ENCODE measurements at places on chromosomes 12 and 14.

- no peak for DNase-seq
Measured at GRCh38 chr14:61171727-61172126, 109.4 kb downstream of the TMEM30B start.

- DNase-seq = no peak
Measured at GRCh38 chr12:91211866-91212265, 29.2 kb upstream of the DCN start.

DNA sequence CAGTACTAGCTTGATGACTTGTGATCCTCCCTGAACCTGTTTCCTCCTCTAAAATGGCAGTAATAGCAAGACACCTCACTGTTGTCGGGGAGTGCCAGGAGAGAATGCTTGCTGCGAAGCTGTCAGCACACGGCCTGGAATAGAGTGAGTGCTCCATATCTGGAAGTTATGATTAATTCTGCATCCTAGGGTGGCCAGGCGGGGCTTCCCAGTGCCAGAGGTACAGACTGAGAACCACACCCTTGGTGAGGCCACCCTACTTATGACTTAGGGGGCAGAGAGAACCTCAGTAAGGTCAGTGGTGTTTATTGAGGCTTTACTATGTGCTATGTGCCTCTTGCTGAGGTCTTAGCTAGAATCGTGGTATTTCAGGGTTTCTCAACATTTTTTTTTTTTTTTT is 20.1 kb downstream of the MORN3 start:
- no peak for DNase-seq

DNA sequence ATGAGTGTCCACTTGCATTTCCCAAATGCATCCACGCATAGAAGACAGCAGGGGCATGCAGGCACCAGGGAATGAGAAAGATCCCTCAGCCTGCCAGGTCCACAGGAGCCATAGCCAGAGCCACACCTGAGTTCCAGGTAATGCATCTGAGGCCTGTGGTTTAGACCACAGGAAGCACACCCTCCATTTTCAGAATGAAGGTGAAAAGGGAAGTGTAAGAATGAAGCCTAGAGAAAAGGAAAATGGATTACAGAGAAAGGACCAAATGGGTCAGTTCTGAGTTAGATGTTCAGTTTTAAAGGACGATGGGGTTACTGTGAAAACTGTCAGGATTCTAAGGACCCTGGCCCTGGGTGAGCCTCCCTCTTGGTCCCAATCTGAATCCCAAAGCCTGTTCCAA is 1283.2 kb downstream of the TMEM121 start:
- no peak for DNase-seq

DNA sequence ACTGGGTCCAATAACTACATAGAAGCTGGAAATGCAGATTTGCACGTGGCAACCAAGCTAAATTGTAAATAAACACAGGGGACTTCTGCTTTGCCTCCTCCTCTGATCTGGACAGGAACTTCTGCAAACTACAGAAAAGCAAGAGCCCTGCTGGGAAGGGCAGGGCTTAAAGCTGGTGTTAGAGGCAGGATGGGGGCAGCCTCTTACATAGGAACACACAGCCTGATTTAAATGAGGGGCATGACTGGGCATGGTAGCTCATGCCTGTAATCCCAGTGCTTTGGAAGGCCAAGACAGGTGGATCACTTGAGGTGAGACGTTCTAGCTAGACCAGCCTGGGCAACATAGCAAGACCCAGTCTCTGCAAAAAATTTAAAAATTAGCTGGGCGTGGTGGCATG is 46.7 kb downstream of the ERH start:
- DNase-seq = no peak

DNA sequence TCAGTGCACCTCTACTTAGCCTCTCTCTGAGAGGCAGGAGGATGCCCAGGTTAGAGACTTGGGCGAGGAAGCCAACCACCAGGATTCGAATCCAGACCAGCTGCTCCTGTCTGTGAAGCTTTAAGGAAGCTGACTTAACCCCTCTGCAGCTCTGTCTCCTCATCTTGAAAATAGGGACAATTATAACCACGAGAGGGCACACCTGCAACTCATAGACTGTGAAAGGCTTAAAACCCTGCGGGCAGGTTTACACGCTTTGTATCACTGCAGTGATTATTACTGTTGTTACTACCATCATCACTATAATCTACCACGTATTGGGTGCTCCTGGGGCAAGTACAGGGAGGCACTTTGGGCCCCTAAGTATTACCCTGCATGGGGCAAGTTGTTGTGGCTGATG is 379.8 kb downstream of the VRK1 start:
- no peak for DNase-seq

DNA sequence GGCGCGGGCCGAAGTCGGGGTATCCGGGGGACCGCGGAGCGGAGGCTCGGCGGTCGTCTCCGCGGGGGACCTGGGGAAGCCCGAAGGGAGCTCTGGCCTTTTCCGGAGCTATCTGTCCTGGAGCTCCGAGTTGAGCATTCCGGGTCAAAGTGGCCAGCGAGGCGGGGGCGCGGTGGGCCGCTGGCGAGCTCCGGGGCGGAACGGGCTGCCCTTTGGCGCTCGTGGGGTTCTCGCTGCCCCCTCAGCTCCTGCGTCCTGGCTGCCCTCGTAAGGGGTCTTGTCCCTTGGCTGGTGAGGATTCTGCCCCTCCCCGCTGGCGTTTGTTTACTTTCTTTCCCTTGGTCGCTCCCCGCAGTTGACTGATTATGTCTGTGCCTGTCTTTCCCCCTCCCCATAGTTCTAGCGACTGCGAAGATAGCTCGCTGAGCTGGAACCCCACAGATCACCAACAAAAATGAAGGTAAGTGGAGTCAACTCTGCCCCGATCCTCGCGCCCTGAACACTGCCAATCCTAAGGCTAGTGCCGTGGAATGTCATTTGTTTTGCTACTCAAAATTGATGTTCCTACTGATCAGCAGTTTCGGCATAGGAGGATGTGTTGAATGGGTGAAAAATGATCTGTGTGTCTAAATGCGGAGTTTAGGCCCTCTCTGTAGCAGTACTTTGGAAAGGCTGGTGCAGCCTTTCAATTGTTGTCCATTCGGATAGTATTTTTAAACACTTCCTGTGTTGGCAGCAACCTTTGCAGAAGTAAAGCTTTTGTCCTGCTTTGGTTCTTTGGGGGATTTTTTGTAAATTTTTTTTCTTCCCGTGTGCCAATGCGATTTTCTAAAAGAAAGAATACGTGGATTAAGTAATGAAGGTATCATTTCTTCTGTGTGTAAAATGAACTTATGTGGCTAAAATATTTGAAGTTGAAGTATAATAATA is 1.3 kb downstream of the ARID4A start:
- DNase-seq = no peak

DNA sequence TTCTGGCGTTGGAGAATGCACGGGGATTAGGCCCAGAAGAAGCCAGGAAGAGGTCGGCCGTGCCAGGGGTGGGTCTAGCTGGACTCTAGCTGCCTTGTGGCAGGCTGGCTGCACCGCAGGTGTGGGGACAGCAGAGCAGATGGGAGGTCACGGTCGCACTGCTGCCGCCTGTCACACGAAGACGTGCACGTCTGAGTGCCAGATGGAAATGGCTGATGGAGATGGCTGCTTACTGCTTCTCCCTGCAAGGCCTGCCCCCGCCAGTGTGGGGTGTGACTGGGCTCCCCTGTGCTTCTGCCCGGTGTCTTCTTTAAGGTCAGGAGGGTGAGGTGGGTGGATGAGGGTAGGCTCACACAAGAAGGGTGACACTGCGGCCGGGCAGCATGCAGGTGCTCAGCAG is 79.0 kb downstream of the MOK start:
- DNase-seq = no peak

DNA sequence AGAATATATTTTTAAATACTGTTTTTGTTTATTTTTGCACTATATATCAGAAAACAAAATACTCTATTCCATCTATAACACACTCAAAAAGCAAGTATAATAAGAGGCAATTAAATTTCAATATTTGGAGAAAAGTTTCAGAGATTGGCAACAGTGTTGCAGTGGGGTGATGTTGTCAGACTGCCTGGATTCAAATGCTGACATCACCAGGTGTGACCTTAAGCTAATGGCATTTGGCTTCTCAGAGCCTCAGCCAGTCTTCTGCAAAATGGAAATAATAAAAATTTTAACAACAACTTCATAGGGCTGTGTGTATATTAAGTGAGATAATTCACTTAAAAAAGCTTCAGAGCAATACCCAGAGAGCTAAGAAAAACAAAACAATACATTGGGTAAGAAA is 74.7 kb downstream of the TMTC1 start:
- no peak for DNase-seq

DNA sequence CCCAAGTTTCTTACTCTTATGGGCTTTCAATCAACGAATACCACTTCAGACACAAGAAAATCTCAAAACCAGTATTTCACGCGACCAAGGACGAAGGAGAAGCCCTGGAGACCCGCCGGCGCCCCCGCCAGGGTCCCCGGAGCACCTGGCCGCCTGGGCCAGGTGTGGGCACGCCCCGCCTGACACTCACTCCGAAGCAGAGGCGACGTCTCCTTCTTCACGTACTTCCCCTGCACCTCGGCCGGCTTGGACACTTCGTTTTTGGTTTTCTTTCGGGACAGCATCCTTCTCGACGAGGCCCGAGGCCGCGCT is 466 bp downstream of the SAV1 start:
- DNase-seq = no peak

DNA sequence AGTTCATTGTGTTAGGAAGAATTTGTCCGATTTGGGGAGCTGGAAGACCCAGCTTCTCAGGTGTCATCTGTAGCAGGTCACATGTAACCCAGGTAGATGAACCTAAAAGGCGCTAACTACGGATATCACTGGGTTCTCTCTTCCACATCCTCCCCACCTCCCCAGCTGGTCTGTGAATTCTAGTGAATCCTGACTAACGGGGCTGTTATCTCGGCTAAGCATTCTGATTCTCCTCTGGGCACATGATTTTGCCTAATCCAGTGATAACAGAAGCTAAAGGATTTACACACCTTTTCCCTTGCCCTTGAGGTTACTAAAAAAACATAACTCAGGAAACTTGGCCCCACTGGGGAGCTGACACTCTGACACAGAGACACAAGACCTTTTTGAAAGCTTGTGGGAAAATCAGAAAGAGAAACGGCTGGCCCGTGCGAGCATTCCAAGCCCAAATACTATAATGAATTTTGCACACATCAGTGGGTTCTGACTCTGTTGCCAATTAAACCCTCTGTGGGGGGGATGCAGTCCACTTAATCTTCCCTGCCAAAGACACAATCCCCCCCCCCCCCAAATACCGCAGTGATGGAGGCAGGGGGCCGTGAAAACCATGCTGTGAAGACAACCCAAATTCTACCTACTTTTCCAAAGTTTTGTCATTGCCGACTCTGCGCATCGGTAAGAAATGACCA is 81.0 kb upstream of the FZD10 start:
- no peak for DNase-seq

DNA sequence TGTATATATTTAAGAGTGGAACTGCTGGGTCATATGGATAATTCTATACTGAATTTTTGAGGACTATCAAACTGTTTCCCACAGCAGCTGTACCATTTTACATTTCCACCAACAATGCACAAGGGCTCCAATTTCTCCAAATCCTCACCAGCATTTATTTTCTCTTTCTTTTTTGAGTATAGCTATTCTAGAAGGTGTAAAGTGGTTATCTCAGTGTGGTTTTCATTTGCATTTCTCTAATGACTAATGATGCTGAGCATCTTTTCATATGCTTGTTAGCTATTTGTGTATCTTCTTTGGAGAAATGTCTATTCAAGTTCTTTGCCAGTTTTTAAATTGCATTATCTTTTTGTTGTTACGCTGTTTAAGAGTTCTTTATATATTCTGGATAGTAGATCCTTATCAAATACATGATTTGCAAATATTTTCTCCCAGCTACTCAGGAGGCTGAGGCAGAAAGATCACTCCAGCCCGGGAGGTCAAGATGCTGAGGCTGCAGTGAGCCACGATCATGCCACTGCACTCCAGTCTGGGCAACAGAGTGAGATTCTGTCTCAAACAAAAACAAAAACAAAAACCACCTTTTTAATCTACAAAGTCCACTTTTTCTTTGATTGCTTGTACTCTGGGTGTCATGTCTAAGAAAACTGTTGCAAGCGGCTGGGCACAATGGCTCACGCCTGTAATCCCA is 32.8 kb downstream of the GTF2A1 start:
- DNase-seq = no peak

- no peak for DNase-seq
Measured at GRCh38 chr14:93943052-93943451, 15.9 kb downstream of the FAM181A start.

Data from stimulated activated CD4-positive, alpha-beta T cell treated with anti-CD3 and anti-CD28 coated beads, Interleukin-15, amount 100 ng/mL, for 48 hours (primary cell).